Inflammatory macrophage treated with lipopolysaccharide for 1 hour (primary cell): ENCODE measurements at places on chromosomes 16 and 17.

DNA sequence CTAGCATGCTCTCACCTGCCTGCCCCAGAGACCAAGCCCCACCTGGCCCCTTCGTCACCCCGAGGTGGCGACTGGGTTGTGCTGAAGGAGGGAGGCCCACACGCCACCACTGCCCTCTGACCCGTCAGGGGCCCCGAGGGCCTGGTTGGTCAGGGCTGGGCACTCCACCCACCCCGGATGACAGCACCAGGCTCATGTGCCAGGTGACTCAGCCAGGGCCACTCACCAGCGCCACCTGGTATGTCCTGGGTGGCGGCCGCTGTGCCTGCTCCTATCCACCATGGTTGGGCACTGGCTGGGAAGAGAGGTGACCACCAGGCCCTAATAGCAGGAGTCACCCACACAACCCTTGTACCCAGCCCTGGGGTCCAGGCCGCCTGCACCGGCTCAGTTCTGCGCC, 68.9 kb downstream of the JPH3 start:
- DNase-seq: no peak

DNA sequence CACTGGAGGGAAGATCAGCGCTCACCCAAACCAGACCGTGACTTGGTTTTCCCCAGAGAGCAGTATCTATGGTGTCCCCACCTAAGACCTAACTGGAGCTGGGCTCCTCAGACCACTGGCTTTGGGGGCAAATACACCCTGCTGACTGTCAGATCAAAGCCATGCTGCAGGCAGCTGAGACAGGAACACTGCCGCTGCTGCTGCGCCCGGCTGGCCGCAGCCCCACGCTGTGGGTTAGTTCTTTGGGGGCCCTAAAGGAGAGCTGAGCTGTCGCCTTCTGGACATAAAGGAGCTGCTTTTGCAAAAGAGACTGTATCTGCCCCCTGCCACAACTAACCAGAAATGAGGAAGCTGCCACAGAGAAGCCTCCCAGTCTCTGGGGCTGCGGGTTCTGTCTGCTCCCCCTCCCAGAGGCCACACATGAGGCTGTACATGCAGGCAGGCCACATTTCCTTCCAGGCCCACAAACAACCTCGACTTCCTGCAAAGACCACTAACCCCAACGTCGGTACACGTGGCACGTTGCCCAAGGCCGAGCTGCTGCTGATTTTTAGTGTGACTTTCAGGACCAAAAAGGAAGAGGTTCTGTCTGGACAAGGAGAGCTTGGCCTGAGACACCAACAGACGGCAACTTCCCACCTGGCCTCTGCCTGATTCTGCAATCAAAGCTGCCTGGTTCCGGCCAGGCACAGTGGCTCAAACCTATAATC, 18.2 kb upstream of the ABR start:
- peak; percentile 81 for DNase-seq

DNA sequence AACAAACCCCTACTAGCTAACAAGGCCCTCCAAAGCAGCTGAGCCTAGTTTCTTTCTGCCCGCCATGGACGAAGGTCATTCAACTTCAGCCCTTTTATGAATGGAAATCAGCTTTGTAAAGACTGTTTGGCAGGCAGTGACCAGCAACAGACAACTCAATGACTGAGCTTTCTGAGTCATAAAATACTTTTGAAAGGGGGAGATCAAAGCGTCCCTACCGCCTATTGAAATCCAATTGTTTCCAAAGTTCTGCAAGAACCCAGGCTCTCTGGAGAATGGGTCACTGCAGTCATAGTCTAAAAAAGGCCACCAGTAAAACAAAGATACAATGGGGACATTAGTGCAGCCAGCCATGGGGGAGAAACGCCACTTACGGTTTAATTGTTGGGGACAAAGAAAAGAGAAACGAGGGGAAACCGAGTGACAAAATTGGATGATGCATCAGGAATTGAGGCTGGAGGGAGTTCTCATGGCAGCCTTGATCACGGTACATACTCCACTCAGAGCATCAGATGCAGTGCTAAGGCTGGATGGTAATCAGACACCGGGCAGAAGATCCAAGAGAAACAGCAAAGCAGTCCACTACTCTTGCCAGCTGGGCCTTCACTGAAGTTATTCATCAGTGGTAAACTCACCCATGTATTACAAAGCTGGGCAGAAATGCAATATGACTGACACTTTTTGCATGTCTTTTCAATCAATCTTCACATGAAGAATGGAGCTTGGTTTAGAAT, 9.8 kb downstream of the ADAMTS18 start:
- no peak for DNase-seq

- DNase-seq: peak; percentile 81
Measured at GRCh38 chr16:12546918-12547607, 256.6 kb downstream of the CPPED1 start.

- DNase-seq: no peak
Measured at GRCh38 chr16:17276610-17277009, 194.2 kb downstream of the XYLT1 start.

DNA sequence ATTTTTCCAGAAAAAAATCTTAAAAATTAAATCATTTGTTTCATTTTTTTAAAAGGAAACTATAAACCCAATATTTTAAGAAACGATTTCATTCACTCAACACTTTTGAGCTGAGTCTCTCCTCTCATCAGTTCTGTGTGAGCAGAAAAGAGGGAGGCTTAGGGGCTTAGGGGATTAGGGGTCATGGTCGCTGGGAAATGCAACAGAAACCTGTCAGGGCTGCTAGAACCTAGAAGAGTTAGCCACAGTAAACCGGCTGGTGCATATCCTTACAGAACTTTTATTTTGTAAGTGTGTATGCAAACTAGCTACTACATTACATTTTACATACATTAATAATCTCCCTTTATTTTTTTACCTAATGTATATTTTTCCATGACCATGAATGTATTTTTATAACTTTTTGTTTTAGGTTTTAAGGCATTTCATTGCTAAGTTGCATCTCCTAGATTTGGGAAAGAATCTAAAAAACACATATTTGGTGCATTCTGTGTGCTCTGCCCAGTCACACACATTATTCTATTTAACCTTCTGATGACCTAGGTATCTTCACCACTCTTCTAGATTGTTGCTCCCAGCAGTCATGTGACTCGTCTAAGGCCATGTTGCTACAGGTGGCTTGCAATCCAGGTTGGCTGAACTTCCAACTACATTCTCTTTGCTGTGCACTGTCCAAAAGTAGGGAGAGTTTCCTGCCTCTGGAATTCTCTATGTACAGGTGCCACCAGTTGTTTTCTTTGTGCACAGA, 24.4 kb downstream of the TBC1D3B start:
- no peak for DNase-seq

GRCh38 chr17:19409066-19409465, 2.0 kb upstream of the RNF112 start:
- no peak for DNase-seq

DNA sequence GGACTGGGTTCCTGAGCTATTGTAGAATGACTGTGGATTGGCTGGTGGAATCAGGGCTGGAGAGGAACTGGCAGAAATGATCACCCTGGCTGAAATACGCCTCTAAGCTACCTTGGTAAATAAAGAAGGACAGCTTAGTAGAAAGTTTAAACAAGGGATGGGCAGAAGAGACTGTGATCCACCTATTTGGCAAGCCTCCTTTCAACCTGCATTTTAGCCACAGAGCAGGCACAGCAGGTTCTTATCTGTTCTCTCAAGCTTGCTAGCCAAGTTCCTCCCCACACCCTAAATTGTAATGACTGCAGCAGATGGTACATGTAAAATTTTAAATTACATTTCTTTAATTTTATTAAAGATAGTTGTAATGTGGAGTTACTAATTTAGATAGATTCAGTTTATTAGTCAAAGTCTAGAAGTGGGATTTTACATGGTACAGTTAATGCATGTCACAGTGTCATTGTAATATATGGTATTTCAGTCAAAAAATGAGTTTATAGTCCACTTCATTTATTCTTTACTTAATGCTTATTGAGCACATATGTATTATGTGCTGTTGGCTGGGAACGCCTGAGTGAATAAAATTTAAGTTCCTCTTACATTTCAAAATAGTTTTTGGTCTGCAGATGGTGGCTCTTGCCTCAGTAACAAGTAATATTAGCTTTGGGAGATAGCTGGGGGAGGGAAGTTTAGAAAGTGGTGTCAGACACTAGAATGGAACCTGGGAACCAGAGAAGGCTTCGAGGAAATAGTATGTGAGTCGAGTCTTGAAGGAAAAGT, 11.2 kb downstream of the EPN2 start:
- no peak for DNase-seq

DNA sequence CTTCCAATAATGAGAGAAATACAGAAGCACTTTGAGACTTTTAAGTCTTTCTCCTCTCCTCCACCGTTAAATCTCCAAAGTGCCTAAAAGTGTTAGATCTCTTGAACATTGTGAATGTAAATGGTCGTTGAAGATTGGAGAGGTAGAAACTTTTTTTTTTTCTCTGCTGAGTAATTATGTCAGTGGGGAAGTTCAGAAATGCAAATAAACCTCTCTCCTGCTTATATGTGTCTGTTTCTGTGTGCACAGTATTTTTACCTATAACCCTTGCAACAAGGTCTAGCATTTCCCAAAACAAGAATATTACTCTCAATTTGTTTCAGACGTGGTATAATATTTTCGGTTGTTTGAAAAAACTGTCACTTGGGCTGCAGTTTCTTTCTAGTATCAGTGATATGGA, 833.6 kb upstream of the CDH8 start:
- no peak for DNase-seq

- peak; percentile 94 for DNase-seq
Measured at GRCh38 chr17:32253117-32253611, 12.5 kb upstream of the RHBDL3 start.

DNA sequence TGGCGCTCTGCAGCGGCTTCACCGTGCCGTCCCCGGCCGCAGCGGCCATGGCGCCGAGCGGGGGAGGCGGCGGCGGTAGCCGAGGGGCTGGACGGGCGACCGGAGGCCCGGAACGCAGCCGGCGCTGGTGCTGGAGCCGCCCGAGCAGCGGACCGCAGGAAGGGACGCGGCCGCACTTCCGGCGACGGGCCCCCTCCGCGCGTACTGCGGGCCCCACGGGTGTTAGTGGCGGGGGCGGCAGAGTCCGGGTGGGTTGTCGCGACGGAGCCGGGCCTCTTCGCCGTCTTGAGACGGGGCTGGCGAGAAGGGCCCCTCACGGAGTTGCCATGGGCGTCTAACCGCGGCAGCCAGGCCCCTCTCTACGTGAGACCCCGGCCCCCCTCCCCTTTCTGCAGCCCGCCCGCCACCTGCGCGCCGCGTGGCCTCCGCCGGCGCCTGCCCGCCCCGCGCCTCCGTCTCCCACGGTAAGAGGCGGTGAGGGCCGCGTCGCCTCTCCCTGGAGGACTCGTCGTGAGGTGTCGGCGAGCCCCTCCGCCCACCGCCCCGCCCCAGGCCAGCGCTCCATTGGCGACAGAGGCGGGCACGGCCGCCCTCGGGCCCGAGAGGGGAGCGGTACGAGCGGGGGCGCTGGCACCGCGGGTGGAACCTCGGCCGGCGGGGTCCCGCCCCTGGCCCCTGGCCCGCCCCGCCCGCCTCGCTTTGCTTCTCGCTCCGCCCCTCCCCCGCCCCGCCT, at the start of the genes VPS9D1 and ZNF276:
Gene VPS9D1 (minus strand): TSS at position 86 of the 733 bp plus-strand sequence. CDS start 37 bp downstream, at position 49.
Gene ZNF276 (plus strand): TSS at position 725 of the 733 bp plus-strand sequence. CDS start 104 bp downstream, outside the sequence.
- peak; percentile 76 for DNase-seq

GRCh38 chr16:29231244-29231643, 175.3 kb downstream of the NPIPB11 start:
- DNase-seq: no peak

GRCh38 chr17:7110617-7111306, 3.9 kb downstream of the ASGR2 start:
- no peak for DNase-seq

DNA sequence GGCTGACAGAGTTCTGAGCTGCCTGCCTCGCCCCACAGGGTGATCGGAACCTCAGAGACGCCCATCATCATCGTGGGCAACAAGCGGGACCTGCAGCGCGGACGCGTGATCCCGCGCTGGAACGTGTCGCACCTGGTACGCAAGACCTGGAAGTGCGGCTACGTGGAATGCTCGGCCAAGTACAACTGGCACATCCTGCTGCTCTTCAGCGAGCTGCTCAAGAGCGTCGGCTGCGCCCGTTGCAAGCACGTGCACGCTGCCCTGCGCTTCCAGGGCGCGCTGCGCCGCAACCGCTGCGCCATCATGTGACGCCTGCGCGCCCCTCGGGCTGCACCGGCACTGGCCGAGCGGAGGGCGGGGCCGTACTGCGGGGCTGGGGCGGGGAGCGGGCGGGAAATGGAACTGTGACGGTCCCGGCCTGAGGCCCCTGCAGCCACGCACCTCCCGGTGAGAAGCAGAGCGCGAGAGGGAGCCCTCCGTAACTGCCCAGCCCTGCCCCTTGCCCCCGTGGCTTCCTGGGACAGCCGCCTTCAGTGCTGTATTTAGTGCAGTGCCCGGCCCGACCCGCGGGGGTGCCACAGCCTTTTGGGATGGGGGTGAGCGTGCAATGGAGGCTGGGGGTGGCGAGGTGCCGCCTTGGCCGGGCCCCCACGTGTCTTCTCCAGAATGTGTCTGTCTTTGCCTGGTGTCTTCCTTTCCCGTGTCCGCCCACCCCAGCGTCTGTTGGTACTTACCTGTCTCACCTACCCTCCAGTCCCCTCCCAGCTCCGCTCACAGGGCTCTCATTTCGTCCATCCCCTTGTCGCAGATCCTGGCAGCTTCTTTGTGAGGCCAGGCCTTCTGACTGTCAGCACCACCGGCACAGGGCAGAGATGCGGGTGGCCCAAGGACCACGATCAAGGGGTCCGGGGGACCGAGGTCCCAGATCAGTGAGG, 9.8 kb downstream of the RASL10B start:
- DNase-seq: no peak

GRCh38 chr16:10620120-10620519, 39.7 kb upstream of the EMP2 start:
- no peak for DNase-seq
